ENCODE measurements at places on chromosomes 11 and 22. TPM values are rescaled to one million over a fixed set of nuclear protein-coding genes. Genes with fewer than 3 reads are reported as not detected.

DNA sequence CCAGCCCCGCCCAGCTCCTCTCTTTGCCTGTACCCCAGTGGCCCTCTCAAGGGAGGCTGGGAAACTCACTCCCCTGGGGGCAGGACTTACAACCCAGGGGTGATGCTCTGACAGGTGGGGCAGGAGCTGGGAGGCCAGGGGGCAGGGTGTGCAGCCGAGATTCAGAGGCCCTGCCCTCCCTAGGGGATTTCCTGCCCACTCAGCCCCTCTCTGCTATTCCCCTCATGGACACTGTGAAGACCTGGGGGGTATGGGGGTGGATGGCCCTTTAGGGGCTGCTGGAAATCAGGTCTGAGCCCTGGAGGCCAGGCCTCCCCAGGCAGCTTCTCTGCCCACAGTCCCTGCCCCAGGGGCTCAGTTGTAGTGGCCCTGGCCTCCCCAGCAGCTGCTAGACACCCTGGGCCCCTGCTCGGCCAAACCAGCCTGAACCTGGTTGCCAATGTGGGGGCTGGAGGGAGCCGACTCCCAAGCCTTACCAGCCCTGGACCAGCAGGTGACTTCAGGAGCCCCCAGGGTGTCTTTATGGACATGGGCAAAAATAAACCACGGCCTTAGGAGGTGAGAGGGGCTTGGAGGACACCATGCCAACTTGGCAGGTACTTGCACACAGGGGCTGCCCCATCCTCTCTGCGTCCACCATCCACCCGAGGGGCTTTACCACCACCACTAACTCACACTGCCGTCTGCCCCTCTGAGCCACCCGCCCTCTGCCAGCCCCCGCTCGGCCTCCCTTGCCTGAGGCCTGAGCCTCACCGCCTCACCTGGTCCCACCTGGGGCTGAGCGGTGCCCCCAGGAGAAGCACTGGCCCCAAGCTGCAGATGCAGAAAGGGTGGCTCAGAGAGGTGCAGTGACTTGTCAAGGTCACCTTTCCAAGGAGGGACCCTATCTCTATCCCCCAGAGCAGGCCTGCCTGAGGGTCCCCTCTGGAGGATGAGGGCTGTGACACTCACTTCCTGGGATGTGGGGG lies 2.8 kb upstream of the PHLDA2 start:
- peaks cover 11% of the 10 kb centered on the region for H3K27me3 ChIP-seq
- H3K4me1 ChIP-seq = peaks cover 33% of the 10 kb centered on the region
- DNase-seq = no peak
- H3K27ac ChIP-seq = no peak overlapping the region

TEX54 gene
- 0.53 TPM for total RNA-seq

- no peak within 1 kb of the TSS for H3K4me3 ChIP-seq
- H3K4me1 ChIP-seq = peaks cover 5% of the 10 kb centered on the region
- H3K36me3 ChIP-seq = no peaks in the 10 kb centered on the region
These were observed at the start of gene GDPD4 for GRCh38 chr11:77301510-77301909. GDPD4 (minus strand) TSS chr11:77301686; CDS start chr11:77285137, 16,549 bp downstream.

- H3K27ac ChIP-seq = no peak overlapping the region
- no peaks in the 10 kb centered on the region for H3K27me3 ChIP-seq
- no peaks in the 10 kb centered on the region for H3K36me3 ChIP-seq
- H3K4me3 ChIP-seq = no peak overlapping the region
- DNase-seq = no peak
These were observed 838.9 kb downstream of the DLG2 start for GRCh38 chr11:84788220-84788619.

SMIM35 gene
- 0.22 TPM for total RNA-seq

- H3K27me3 ChIP-seq = no peaks in the 10 kb centered on the region
- no peak overlapping the region for H3K4me3 ChIP-seq
- peaks cover 3% of the 10 kb centered on the region for H3K4me1 ChIP-seq
- no peak overlapping the region for H3K27ac ChIP-seq
These were observed 1.7 kb upstream of the IGSF22 start for GRCh38 chr11:18727479-18728236.

MMP7 gene
- total RNA-seq = not detected

GRCh38 chr22:37976547-37976946 lies 7.8 kb downstream of the SOX10 start:
- no peak overlapping the region for H3K4me3 ChIP-seq
- no peaks in the 10 kb centered on the region for H3K27me3 ChIP-seq
- peaks cover 6% of the 10 kb centered on the region for H3K36me3 ChIP-seq
- no peak for DNase-seq
